ENCODE measurements at places on chromosomes 13 and 19.

GRCh38 chr13:100409132-100409531, 179.5 kb downstream of the GGACT start:
- no peak for DNase-seq

DNA sequence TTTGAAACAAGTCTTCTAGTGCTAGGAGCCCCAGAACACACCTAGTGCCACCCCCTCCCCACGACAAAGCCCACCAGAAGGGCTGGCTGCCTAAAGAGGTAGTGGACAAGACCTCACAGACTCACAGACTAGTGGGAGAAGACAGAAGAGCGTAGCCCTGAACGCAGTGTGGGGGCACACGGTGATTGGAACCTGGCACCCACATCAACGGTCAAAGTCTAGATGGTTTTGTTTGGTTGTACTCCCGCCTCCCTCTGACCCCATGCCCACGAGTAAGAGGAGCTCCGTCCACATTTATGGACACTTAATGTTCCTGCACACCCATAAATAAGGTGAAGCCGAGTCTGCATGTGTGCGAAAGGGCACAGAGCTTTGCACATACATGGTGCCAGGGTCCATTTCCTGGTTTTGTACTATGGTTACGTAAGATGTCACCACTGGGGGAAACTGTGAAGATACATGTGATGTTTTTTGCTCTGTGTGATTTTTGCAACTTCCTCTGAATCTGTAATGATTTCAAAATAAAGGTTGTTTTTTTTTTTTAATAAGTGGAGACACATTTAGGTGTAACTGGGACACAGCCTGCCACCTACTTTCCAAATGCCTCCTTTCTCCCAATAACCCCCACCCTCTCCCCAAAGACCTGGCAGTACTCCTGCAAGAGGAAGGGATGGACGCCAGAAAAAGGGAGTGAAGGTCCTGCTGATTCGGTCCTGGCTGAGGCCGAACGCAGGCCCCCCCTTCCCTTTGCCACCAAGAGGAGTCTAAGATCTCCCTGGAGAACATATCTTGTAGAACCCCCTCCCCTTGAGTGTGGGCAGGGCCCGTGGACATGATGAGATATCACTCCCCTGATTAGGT, 72.8 kb downstream of the GNG7 start:
- no peak for DNase-seq

DNA sequence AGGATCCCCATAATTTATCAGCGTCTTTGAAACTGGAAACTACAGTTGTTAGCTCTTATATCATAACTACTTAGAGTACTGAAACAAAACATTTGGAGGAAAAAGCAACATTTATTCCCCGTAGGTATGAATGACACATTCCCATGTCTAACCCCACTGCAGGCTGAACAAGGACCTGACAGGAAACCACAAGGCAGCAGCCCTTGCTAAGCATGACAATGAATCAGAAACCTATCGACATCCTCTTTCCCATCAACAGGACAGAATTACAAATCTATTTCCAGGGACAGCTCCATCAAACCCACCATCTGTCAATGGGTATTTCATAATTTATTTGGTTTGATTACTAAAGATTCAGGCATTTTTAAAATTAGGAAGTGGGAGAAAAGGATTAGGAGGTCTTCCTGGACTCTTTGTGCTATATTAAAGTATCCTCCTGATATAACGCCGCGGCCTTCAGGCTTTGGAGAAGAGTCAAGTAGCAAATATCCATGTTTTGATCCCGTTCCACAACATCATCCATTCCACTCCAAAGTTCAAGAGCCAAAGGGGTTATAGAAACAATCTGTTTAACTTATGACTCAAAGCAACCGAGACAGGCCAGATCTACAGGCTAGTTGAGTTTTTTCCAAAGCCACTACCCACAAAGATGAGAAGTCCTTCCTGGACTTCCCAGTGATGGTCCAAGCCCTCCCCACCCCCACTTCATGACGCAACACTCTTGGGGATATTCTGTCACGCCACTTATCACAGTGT, 51.1 kb downstream of the FAM216B start:
- no peak for DNase-seq

DNA sequence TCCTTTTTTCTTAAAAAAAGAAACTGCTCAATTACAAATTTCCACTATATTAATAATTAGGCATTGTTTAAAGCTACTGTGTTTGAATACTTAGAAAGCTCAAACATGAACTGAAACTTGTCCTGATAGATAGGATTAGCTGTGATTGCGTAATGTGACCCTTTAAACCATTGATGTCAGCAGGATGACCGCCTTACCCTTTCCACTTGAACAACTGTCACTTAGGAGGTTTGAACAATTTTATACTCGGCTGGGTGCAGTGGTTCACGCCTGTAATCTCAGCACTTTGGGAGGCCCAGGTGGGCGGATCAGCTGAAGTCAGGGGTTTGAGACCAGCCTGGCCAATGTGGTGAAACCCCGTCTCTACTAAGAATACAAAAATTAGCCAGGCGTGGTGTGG, 2.9 kb downstream of the LAMP1 start:
- DNase-seq: peak; percentile 33

DNA sequence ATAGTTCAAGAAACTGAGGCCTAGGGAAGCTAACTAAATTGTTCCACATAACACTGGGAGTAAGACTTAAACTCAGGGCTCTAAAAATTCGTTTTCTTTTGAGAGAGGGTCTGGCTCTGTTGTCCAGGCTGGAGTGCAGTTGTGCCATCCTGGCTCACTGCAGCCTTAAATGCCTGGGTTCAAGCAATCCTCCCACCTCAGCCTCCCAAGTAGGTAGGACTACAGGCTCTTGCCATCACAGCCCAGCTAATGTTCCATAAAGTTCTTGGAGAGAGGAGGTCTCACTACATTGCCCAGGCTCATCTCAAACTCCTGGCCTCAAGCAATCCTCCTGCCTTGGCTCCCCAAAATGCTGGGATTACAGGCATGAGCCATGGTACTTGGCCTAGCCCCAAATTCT, 10.7 kb downstream of the ZMYM5 start:
- no peak for DNase-seq

- peak; percentile 78 for DNase-seq
Observed at GRCh38 chr19:48963371-48964204, 1.5 kb upstream of the FTL start.

DNA sequence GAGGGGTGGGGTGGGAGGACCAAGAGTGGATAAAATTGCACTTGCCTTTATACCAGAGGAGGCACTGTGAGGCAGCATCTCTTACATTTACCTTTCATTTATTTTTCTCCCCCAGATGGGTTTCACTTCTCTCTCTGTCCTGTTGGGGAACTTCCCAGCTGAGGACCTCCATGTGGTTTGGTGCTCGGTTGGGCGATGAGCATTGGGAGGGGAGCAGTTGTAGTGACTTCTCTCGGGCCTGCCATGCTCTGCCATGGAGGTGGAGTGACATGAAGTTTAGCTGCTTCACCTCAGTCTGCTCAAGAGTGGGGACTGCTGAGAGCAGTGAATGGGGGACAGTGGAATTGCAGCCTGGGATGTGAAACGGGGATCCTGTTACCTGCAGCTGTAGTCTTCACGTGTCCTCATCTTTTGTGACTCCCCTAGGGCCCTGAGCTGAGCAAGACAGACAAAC, 23.1 kb upstream of the CXCL17 start:
- no peak for DNase-seq

DNA sequence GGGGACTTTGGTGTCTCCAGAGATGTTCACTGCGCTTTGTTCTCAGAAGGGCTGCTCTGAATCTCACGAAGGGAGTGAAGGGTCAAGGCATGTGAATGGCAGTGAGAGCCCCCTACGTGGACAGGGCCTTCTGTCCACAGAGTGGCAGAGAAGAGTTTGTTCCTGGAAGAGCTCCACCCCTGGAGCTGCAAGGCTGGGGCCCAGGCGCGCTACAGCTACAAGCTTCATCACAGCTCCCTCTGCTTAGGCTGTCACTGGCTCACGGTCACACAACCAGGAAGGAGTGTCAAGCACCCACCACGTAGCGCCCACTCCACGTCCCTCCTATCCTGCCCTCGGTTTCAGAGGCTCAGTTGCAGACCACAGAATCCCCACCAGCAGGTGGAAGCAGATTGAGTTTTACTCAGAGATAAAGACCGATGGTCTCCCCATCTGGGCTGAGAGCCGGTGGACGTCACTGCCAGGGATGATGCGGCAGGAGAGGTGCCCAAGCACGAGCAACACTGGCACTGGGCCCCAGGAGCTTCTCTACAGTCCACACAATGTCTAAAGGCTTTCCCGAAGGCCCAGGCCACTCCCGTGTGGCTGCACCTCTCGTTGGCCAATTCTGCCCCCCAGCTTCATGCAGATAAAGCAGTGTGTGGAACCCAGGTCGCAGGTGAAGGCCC, 23.0 kb upstream of the TFDP1 start:
- no peak for DNase-seq

- DNase-seq: no peak
Observed at GRCh38 chr13:99383511-99383921, 76.3 kb upstream of the GPR183 start.

DNA sequence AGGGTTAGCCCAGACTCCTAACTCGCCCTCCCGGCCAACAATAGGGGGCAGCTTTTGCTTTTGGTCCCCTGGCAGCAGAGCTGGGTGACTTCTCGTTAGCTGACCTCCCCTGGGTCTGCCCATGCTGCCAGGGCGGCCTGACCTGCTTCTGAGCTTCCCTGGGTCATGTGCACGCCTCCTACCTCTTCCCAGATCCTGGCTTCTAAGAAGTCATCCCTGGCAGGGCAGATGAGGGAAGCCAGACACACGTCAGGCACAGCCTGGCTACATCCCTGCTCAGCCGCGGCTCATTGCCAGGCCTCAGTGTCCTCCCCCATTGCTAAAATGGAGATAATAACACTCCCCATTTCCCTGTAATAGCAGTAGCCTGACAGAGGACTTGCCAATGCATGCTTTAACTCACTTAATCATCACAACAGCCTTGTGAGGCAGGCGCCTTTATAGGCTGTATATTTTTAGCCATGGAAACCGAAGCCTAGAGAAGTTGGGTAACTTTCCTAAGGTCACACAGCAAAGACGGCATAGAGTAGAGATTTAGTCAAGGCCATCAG, 2.1 kb downstream of the KCNK6 start:
- DNase-seq: no peak

DNA sequence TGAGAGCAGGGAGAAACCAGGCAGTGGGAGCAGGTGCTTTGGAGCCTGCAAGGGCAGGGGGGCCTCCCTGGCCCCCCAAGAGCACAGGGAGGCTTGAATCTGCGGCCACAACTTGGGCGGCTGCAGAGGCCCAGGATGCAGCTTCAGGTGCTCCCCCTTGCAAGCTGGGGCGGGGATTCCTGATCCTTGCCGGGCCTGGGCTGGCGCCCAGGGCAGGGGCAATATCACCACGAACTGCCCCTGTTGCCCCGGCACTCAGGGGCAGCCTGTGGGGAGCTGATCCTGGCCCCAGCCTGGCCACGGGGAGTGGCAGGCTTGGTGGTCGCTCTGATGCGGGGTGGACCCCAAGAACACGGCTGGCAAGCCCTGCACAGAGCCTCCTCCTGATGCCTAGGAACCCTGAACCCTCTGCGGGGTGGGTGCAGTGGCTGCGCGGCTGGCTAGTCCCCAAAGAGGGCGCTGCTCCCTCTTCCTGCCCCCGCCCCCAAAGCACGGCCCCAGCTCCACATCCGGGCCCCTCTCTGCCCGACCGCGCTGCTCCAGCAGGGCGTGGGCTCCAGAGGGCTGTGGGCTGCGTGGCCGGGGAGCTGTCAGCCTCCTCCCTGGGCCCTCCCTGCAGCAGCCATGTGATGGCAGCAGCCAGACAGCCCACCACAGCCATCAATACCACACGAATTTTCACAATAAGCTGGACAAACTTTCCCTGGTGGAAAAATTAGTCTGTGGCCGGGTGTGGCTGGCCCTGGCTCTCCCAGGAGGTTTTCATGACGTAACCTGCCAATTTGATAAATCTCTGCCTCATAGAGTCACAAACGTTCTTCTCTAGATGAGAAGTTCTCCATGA, 21.0 kb downstream of the TNFSF9 start:
- no peak for DNase-seq

DNA sequence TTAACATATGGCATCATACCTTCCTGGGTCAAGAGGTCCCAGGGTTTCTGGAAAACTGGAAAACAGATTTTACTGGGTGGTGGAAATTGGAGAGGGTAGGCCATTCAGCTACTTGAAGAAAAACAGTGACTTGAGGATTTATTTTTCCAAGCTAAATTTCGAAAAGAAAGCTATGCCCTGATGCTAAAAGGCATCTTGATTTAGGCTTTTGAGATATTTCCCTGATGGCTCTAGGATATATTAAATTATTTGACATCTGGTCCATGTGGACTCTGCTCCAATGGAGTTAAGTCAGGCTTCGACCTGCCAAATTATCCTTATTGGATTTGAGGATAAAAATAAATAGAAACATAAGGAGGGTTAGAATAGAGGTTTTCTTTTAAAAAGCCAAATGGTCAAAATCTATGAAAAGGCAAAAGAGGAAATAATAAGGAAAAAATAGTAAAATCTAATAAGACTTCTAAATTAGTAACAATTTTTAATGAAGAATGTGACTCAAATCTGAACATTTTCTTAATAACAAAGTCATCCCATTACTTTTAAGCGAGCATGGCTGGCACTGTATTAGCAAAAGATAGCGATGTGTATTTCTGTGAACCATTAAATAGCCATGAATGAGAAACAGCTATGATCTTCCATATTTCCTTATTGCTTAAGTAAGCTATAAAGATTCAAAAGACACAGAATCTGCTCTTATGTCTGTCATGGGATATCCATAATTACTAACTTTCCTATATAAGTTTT, 190.0 kb upstream of the MIR17HG start:
- DNase-seq: no peak

DNA sequence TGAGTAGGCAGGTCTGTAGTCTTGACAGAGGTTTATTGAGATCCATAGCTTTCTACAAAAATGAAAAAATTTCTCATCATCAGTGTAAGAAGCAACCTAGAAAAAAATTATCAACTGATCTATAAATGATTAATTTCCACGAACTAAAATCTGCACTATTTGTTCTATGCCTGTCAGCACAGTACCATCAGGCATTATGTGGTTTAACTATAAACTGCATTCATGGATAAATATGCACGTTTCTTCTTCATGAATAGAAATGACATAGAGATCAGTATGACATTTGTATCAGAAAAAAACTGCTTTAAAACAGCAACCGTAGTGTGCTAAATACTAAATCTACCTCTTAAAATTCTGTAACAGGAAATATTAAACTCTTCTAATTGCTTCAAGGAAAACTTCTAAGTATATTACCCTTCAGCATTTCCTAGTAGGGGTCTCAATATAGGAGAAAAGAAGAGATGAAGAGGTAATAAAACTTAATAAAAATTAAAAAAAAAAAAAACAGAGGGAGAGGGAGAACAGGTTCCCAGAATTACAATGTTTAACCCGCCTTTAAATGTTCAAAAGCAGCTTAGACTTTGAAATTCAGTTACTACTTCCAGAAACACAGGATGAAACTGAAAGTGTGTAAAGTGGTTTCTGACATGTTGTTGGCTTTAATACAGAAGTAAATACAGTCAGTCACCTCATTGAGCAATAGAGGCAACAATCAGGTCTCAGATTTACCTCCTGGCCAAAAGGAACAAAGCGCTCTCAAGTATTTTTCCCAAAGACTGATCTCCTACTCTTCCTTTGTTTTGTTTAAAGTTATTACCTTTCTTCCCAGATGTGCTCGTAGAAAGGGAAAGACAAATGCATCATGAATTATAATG, 144.4 kb downstream of the DIAPH3 start:
- peak; percentile 5 for DNase-seq

- DNase-seq: no peak
Observed at GRCh38 chr19:51250786-51251467, at the start of gene SIGLECL1. TSS of gene SIGLECL1 (plus strand) at chr19:51251080. CDS start at chr19:51264073, 12,993 bp downstream.

GRCh38 chr19:45467115-45467455, 711 bp upstream of the FOSB start:
- no peak for DNase-seq

- DNase-seq: no peak
Observed at GRCh38 chr13:51906581-51906980, 44.8 kb downstream of the CCDC70 start.

- DNase-seq: no peak
Observed at GRCh38 chr19:57914531-57914930, 1.9 kb downstream of the ZNF417 start.

All from globus pallidus (tissue), 1 donor.